Upper lobe of left lung (tissue), 6 donors: ENCODE measurements at places on chromosomes 16 and 17.

DNA sequence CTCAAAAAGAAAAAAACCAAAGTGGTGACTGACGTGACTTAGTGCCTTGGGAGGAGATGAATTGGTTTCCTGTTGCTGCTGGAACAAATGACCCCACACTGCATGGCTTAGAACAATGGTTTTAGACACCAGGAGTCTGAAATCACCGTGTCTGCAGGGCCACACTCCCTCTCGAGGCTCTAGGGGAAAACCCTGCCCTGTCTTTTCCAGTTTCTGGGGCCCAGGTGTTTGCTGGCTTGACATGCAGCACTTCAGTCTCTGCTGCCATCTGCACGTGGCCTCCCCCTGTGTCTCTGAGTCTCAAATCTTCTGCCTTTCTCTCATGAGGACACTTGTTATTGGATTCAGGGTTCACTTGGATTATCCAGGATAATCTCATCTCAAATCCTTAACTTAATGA is 323.8 kb upstream of the TNRC6C start:
- DNase-seq: no peak

DNA sequence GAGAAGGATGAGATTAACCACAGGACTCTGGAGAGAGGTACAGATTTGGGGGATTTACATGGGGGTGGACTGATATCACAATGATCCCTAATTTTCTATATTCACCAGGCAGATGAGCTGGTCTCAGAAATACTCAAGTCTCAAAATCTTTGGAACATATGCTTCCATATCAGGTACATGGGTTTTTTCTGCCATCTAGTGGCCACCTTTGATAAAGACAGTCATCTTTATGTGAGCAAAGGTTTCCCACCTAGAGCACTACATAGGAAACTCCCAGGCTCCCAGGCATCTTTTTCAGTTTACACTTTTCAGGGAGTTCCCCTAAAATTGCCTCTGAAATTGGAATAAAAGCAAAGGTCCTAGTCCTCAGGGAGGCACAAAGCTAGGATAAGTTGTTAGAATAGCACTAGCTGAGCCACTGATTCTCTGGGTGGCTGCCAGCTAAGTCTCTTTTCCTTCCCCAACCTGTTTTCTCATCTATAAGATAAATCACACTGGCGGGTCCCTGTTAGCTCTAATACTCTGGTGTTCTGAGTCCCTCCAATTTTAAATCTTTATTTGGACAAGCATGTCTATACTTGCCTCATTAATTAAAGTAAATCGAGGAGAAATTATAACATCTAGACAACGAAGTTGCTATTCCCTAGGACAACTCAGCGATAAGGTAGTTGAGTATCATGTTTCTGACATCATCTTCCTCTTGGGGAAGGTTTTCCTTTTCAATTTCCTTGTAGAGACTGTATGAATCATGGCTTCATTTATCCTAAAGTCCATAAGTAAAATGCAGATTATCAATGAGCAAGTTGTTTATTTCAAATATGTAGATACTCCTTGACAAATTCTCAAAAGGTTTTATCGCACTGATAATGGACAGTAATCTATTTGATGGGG is 19.0 kb upstream of the MON1B start:
- DNase-seq: no peak

DNA sequence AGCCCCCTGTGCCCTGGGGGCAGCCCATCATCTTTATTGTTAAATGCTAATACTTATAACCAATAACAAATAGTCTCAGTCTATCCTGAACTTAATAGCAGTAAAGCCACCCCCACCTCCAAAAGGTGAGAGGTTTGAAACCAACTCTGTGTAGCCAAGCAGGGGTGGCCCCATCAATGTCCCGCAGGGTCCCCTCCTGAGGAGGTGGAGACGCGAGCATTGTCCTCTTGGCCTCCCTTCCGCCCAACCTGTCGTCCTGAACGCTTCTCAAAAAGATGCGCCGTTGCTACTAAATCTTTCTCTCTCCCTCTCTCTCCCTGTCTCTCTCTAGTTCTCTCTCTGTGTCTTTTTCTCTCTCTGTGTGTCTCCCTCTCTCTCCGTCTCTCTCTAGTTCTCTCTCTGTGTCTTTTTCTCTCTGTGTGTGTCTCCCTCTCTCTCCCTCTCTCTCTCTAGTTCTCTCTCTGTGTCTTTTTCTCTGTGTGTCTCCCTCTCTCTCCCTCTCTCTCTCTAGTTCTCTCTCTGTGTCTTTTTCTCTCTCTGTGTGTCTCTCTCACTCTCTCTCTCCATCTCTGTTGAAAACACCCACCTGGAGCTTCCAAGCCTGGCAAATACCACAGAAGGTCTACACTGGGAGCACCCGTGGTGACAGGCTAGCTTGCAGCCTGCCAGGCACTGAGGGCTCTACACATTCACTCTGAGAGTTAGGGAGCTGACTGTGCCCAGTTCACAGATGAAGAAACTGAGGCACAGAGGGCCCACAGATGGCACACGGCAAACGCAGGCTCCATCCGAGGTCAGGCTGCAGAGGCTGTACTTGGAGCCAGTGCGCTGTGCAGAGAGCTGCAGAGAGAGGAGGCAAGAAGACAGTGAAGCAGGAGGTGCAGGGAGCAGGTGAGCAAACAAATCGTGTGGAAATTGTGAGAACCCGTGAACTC is 185.9 kb downstream of the C16orf95 start:
- no peak for DNase-seq

GRCh38 chr16:87744750-87745514 is 20.9 kb downstream of the KLHDC4 start:
- no peak for DNase-seq

DNA sequence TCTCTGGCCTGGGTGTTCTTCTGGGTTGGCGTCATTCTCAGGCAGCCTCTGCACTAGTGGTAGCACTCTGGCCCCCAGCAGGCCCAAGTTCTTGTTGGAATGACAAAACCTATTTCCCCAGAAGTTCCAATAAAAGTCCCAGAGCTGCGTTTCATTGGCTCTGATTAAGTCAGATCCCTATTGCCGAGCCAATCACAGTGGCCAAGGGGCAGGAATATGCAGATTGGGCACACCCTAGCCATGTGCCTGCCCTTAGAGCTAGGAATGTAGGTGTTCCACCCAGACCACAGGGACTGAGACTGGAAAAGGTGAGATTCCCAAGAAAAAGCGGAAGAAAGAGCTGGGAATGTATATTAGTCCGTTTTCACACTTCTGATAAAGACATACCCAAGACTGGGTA is 44.9 kb upstream of the POLR3E start:
- DNase-seq: no peak

DNA sequence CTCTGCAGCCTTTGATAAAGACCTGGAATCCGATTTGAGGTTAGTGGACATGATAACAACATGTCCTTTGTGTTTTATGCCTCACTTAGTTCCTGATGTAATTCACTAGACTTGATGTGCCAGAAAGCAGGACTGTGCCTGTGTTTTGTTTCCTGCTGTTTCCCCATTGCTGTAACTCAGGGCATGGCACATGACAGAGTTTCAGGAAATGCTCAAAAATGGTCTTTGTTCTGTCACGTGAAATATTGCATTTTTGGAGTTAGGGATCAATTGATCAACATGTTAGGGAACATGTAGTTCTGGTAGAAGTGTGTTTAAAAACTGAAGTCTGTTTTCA is 32.8 kb downstream of the DHX38 start:
- DNase-seq: no peak

DNA sequence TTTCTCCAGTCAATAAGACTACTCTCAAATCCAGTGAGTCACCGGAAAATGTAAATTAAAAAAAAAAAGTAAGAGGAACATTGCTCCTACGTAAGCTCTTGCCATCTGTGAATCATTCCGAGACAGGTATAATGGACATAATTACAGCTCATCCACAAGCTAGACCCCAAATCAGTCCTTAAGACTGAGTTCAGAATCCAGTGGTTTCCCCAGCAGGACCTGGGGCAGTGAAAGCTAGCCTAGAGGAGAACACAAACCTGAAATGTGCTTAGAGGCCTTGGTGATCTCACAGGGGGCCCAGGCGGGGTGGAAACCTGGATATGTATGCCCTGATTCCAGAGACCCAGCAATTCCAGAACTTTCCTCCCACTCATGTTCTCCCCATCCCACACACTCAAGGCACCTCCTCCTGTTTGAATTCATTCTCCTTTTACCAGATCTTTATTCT is 132.0 kb downstream of the COPRS start:
- DNase-seq: no peak
